Uterine smooth muscle cell (primary cell): ENCODE measurements at places on chromosomes 16 and 17. TPM values are rescaled to one million over a fixed set of nuclear protein-coding genes. Genes with fewer than 3 reads are reported as not detected.

KRT33A gene
- not detected in 2 replicates for total RNA-seq

SP2 gene
- total RNA-seq, result 0.37 and 0.66 TPM in 2 replicates

SEZ6L2 gene
- total RNA-seq, result 2.1 and 10.0 TPM in 2 replicates

SLFN12L gene
- total RNA-seq, result under 0.01 and 0.11 TPM in 2 replicates

PNMT gene
- total RNA-seq, result 0.22 TPM in 1 of 2 replicates, not detected in the other

CORO6 gene
- 4.9 and 12.2 TPM in 2 replicates for total RNA-seq
